ENCODE measurements at places on chromosomes 7 and 10.

- DNase-seq = no peak
Observed at GRCh38 chr7:151689196-151689971, 169.7 kb upstream of the RHEB start.

DNA sequence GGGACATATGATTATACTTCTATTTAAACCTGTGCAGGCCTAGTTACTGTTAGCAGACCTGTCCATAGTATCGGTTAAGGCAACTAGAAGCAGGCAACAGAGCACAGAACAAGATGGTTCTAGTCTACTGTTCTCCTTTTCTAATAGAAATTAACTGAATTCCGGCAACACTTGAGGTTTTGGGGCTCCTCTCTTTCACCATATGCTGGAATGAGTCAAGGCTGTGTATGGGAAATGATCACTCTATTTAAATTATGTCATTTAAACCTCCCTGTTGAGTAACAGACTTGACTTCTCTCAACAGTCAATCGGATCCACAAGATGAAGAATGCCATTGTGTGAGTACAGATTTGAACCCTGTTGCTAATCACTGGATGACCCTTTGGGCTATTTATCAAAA lies 6.2 kb upstream of the OTUD1 start:
- DNase-seq = no peak

DNA sequence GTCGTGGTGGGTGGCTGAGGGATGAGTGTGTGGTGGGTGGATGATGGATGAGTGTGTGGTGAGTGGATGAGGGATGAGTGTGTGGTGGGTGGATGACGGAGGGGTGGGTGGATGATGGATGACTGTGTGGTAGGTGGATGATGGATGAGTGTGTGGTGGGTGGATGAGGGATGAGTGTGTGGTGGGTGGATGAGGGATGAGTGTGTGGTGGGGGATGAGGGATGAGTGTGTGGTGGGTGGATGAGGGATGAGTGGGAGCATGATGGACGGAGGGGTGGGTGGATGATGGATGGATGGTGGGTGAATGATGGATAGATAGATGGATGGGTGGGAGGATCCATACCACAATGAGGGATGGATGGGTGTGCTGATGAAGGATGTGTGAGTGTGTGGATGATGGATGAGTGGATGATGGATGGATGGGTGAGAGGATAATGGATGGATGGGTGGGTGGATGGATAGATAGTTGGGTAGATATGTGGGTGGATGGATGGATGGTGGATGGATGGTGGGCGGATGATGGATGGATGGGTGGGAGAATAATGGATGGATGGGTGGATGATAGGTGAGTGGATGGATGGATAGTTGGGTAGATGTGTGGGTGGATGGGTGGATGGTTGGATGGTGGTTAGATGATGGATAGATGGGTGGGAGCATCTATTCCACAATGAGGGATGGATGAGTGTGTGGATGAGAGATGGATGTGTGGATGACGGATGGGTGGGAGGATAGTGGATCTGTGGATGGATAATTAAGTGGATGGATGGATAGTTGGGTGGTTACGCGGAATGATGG lies 266.8 kb downstream of the CELF2 start:
- DNase-seq = no peak

GRCh38 chr10:70312972-70313371 lies 29.2 kb upstream of the NPFFR1 start:
- no peak for DNase-seq

- no peak for DNase-seq
Observed at GRCh38 chr10:77350711-77351119, 286.9 kb downstream of the KCNMA1 start.

DNA sequence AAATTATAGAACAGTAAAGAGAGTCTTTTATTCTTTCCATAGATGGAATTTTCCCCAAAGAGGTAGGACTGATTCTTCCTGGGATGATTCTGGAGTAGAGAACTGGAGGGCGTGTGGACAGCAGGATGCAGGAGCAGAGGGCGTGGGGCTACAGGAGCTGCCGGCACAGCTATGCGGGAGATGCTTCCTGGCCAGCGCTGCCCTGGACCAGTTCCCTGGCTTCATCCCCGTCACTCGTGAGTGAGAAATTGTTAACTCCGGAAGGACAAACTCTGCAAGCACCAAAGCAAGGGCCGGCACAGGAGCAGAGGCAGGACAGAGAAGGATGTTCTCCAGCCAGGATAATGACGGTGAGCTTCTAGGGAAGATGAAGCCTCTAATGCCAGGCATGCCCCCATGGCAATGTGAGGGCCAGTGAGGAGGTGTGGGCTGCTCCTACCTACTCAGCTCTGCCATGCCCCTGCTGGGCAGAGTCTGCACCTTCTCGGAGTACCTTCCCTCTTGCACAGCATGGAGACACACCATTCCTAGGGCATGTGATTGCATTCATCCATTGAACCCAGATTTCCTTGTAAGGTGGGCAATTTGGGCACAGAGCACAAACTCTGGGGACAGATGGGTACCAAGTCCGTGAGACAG lies 760.9 kb upstream of the IGFBP3 start:
- no peak for DNase-seq

DNA sequence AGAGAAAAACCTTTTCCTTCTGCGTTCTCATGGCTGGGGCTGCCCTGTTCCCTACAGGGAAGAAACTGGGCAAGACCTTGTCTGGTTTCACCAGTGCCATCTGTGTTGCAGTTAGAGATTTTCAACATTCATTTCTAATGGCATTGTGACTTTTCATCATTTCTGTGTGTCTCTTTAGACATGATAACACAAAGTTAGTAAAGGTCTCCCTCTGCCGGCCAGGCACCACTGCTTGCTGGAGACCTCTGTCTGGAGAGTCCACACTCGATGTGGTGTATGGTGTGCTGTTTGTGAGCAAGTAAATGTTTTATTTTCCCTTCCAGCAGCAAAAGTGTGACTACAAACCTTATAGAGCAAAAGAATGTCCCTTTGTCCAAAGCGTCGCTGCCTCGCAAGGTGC lies 213.5 kb downstream of the PAXIP1 start:
- DNase-seq = no peak

DNA sequence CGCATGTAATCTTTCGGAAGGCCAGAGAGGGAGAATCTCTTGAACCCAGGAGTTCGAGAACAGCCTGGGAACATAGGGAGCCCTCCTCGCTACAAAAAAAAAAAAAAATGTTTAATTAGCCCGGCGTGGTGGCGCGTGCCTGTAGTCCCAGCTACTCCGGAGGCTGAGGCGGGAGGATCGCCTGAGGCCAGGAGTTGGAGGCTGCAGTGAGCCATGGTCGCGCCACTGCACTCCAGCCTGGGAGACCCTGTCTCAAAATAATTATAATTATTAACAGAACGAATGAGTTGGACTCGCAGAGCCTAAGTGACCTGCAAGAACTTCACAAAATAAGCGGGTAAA lies 794 bp downstream of the PCGF6 start:
- no peak for DNase-seq

DNA sequence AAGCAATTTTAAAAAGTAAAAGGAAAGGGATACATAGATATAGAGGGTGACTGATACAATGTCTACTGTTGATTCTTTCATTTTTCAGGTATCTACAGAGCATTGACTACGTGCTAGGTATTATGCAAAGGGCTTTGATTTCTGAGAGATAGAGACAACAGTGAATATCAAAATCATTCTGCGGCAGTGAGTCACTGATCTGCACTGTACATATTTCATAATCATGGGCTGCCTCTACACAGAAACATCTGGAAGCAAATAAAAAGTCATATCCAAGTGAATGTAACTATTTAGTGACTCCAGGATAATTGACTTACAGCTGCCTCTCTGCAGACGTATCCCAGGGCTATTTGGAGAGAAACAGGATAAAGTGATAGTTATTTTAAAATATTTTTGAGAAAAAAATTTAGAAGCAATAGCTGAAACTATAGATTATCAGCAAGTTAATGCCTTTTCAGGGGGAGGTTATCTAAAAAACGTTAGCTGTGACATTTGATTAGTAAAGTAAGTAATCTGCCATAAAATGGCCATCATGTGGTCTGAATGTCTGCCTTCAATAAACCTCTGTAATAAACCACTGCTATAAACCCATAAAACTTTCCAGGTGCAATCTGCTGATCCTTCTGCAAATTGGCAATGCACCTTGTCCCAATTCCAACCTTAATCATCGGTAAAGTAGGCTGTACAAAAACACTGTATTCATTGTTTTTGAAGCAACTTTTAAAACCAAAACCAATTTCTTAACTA lies 43.7 kb downstream of the CPXM2 start:
- DNase-seq = no peak

GRCh38 chr7:28629216-28629842 lies 217.0 kb downstream of the CREB5 start:
- DNase-seq = no peak

DNA sequence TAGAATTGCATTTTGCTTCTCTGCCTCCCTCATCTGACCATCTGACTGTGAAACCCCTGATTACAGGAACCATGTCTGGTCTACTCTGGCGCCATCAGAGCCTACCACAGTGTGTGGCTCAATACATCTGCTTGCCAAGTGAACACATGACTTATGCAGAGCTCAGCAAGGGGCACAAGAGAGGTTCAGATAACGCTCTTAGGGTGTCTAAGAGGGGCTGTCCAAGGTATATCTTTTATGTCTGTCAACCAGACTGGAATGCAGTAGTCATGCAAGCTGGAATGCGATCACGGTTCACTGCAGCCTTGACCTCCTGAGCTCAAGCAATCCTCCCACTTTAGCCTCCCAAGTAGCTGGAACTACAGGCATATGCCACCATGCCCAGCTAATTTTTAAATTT lies 10.3 kb upstream of the RRP12 start:
- DNase-seq = no peak

Data from stimulated activated CD8-positive, alpha-beta memory T cell treated with anti-CD3 and anti-CD28 coated beads, Interleukin-15, amount 100 ng/mL, for 4 hours (primary cell).